H4 (cell line): ENCODE measurements at places on chromosomes 7 and 10. TPM values are rescaled to one million over a fixed set of nuclear protein-coding genes. Genes with fewer than 3 reads are reported as not detected.

DNA sequence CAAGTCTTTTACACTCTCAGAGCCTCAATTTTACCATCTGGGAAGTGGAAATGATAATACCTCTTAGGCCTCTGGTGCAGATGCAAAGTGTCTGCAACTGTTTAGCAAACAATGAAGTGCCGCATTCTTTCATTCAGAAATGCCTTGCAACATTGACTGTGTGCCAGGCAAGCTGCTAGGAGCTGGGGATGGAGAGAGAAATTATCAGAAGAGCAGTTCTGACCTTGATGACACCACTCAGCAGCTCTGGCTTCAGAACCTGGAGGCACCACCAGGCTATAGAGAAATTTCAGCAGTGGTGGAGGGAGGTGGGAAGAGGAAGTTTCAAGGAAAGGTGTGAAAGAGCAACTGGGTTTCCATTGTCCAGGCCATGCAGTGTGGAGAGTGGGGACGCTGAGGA, 78.1 kb upstream of the HABP2 start:
- no peak for DNase-seq

GRCh38 chr7:83347945-83348444, 185.3 kb upstream of the PCLO start:
- peak; percentile 68 for DNase-seq

Gene NEUROG3
- total RNA-seq = 0.14 TPM in 1 of 2 replicates, not detected in the other

GRCh38 chr7:105690325-105690945, 109.1 kb upstream of the EFCAB10 start:
- DNase-seq = no peak

Gene CLDN15
- 0.99 and 6.0 TPM in 2 replicates for total RNA-seq
